ENCODE measurements at places on chromosomes 12 and 14.

DNA sequence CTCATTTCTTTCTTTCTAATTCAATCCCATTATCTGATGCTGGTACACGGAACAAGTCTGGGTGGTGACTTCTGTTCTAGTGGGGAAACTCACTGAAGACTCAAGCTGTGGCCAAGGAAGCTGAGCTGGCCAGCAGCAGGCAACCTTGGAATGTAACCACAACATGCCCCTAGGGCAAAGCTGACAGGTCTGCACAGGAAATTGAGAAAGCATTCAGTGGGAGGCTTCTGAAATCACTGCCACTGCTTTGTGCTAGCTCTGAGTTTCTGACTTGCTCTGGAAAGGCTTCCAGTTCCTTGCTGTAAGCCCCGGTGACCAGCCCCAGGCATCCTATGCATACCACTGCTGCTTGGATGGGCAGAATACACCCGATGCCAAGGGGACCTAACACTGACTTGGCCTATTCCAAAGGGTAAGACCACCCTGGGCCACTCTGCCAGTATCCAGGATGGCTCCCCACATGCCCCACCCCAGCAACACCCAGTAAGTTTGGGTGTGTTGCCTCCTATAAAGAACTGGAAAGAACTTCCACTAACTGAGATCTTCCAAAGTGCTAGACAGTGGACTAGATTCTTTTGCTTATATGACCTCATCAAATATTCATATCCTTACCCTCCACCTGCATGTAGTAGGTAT is 84.5 kb upstream of the CDKN3 start:
- DNase-seq: no peak

- DNase-seq: no peak
These were observed 271.5 kb upstream of the TBX3 start for GRCh38 chr12:114955414-114956014.

- no peak for DNase-seq
These were observed 113.0 kb downstream of the TBC1D30 start for GRCh38 chr12:64937452-64937851.

DNA sequence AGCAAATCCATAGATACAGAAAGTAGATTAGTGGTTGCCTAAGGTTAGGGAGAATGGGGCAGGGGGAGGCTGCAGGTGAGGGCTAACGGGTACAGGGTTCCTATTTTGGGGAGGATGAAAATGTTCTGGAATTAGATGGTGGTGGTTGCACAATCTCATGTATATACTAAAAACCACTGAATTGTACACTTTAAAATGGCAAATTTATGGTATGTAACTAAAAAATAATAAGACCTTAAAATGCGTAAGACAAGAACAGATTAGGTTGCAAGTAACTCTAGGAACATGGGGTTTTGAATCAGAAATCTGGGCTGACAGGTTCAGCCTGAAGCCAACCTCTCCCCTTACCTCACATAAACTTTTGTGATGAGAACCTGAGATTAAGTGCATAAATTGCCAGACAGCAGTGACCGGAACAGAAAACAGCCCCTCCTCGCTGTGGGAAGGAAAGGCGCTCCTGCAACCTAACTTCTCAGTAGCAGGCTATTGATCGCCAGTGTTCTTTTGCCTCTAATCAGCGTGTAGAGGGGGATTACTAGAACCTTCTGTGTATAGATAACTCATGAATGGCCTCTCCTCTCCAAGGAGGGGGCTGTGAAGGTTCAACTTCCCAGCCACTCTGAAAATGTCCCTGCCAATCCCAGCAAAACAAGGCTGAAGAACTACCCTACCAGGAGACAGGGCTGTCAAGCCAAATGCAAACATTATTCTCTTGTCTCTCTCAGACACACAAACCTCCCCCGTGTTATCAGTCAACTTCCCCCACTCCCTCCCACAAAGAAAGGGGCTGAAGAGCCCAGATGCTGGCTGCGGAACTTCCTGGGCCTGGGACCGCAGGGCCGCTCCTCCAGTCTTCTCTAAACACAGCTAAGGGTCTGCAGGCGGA is 1.9 kb downstream of the SSH1 start:
- DNase-seq: no peak

DNA sequence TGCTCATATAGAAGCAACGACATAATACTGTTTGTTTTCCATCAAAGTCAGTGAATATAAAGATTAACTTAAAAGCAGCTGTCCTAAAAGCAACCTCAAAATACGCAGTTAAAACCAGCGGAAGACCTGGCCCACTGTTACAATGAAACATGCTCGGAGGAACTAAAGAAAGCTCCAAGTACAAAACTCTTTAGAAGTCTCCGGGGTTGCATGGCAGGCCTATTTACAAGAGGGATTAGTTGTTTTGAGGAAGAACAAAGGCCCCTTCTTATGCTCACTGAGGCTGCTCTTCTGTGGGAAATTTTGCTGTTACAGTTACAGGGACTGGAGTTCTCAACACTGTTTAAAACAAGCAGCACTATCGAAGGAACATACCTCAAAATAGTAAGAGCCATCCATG is 75.9 kb upstream of the C12orf71 start:
- DNase-seq: no peak

Data from NCI-H82 (cell line).